ENCODE measurements at places on chromosomes 2 and 18.

GRCh38 chr18:32612651-32613050 is 142.0 kb upstream of the GAREM1 start:
- DNase-seq: no peak

DNA sequence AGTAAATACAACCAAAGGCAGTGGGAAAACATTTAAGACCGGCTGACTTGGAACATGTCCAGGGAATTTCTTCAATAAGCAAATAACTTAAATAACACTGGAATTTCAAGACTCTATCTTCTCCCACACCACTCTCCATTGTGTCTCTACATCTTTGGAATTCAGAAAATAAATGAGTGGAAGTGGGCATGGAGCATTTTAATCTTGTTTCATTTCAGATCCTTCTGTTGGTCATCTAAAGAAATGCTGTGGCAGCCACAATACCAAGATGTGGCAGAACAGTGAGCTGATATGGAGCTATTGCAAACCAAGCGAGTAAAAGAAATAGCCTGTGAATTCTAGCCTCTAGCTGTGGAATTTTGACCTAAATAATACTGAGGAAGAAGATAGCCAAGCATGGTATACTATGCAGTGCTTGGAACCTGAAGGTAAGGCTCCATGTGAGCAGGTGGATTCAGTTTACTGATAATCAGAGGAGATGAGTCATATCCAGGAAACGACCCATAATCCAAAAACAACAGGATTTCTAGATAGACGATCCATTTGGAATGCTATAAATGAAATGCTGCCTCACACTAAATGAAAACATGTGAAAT is 157.1 kb upstream of the SCN7A start:
- DNase-seq: peak; percentile 23

DNA sequence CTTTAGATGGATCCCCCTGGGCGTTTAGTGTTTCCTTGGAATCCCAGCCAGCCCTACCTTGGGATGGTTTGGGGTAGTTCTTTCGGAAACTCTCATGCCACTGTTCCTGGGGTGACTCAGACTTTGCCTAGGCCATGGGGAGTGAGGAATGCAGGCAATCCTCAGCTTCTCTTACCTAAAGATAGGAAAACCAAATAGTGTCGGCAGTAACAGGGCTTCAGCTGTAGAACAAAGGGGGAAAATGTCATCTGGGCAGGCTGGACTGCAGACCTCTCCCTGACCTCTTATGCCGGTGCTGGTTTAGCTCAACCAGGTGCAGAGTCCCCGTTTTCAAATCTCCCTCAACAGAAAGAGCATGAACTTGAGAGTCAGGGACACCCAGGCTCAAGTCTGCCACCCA is 252.1 kb downstream of the TSN start:
- no peak for DNase-seq

DNA sequence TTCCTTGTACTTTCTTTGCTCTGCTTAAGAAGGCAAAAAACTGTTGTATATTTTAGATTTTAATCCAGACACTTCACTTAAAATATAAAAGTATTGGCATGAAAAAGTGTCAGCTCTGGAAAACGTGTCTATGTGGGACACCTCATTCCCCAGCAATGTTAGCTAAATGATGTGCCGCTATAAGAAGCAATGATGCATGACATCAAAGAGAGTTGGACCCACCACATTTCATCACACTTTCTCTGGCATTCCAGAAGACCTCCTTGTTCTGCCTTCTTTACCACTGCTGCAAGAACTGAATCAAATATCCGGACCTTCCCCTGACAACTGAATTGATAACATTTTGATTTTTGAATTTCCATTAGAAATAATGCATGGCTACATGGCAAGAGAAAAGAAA is 242.4 kb upstream of the TANK start:
- no peak for DNase-seq

DNA sequence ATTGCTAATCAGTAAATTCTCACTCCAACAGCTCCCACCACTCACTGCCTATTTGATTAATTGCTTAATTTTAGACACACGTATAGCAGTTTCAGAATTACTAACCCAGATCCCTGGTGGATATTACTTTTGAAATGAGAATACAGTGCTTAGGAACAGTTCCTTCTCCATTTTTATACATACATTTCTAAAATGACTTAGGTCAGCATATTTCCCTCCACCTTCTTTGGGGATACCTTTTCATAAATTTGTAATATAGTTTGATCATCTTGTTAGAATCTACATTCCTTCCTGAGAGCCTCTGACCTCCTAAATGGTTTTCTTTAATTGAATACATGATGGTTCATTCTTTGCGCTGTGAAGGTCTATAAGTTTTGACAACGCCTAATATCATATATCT is 279.8 kb upstream of the NETO1 start:
- no peak for DNase-seq

GRCh38 chr2:151334082-151334815 is 23.1 kb upstream of the TNFAIP6 start:
- peak; percentile 56 for DNase-seq

DNA sequence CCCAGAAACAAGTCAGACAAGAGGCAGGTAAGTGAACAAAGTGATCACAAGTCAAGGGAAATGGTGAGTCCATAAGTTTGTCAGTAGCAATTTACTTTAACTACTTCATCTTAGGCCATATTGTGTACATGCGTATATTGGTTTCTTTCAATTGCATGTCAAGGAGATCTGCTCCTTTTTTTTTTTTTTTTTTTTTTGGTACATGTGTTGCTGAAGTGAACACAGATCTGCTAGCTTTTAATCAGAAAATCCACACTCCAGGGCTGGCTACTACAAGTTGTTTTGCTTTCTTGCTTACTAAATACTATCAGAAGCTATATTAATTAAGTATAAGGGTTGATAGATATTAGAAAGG is 985.1 kb downstream of the TSN start:
- no peak for DNase-seq

DNA sequence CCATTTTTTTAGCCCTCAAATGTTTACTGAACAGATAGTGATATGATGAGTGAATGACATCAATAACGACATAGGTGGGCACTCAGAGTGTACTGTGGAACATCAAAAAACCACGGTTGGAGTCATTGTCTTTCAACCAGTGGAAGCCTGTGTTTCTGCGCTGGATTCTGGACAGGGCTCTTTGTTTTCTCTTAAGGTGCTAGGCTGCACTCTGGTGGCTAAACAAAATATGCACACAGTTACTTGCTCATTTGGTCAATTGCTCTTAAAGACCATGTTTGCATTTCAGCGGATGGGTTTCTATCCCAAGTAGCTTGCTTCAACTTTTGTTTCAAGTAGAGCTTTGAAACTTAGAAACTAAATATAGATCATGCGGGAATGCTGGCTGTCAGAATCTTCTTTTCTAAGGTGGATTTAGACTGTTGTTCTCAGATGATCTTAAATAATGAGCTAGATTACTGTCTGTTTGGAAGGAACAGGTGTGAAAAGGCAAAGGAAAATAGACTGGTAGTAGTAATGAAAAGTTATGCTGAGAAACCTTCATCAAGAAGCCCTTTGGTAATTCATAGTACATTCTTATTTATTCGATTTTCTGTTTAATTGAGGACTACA is 48.5 kb upstream of the LYPD6B start:
- peak; percentile 60 for DNase-seq

DNA sequence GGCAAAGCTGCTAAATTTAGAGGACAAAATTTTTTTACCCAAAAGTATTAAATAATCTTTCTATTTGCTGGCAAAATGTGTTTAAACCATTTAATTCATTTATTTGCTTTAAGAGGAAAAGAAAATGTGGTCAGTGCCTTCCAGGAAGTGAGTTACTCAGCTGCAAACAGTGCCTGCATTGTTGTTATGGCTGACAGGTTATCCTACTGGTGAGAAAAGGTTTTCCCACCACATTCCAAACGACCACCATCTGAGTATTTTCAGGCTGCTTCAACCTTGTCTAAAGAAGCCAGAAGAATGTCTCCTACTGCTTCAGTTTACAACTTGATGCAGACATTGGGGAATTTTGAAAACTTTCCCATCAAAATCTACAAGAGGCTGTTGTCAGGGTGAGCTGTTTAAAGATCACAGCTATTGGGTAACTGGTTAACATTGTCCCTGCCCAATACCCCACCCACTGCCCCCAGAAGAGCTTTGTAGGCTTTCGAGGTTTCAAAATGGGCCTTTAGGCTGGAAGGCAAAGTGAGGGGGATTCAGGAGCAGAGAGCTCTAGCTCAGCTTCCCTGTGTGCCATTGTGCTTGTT is 461.3 kb upstream of the FANCL start:
- DNase-seq: peak; percentile 51

Data from dermis microvascular lymphatic vessel endothelial cell (primary cell).